ENCODE measurements at places on chromosomes 1 and 21. TPM values are rescaled to one million over a fixed set of nuclear protein-coding genes. Genes with fewer than 3 reads are reported as not detected.

The DUSP12 gene
- total RNA-seq: 31.5 TPM

The VPS26C gene
- 30.0 TPM for total RNA-seq

- no peak for DNase-seq
Measured at GRCh38 chr1:40740039-40740996, 43.3 kb upstream of the KCNQ4 start.

GRCh38 chr1:182629499-182630096, 25.4 kb upstream of the RGS16 start:
- DNase-seq: no peak

DNA sequence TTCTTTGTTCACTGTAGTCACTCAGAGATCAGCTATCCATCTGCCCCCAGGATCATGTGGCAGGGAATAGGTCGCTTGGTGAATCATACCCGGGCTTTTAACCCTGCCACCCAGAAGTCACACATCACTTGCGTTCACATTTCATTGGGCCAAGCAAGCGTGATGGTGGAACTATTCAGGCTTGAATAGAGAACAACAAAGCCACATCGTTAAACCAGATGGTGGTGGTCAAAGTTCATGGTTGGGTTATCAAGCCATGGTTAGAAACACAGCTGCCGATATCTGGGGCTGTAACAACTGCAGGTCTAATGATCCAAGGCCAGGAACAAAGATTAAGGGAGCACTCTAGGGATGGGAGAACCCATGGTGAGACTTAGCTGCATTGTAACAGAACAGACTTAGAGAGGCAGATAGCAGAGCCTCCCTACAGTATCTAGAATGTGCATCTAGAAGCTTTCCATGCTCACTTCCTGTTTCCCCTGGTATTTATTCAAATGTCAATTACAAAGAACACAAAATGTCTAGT, 40.0 kb upstream of the PTPRC start:
- no peak for DNase-seq
